ENCODE measurements at places on chromosomes 11 and 22. TPM values are rescaled to one million over a fixed set of nuclear protein-coding genes. Genes with fewer than 3 reads are reported as not detected.

- peaks cover 16% of the 10 kb centered on the region for H3K4me1 ChIP-seq
- H3K4me3 ChIP-seq, result no peak overlapping the region
- H3K36me3 ChIP-seq, result peaks cover 8% of the 10 kb centered on the region
- no peak for DNase-seq
Observed at GRCh38 chr11:72423840-72424239, 10.5 kb downstream of the CLPB start.

DNA sequence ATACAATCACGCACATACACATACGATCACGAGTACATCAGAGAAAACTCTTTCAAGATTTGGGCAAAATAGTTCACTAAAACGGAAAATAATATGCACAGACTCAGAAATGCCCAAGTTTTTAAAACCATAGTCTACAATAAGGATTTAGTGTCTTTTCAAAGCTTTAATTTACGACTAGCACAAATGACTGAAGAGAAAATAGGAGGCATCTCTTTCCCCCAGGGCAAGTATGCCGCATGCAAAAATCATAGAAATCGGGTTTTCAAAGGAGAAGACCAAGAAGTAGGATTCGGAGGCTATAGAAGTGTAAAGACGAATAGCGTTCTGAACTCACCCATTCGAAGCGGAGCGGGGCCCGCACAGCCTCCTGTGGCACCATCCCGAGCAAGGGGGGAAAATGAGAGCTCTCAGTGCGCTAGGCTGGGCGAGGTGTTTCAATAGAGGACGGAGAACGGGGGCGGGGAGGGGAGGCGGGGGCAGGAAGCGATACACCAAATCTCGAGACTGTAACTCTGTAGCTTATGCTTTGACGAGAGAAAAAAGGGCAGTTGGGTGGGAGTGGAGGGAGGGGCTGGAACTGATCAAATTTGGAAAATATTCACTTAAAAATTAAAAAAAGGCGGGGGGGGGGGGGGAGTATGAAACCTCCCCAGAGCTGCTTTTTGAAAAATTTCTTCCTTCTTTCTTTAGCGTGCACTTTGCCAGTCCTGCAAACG is 15.8 kb downstream of the BLID start:
- H3K27ac ChIP-seq, result no peak overlapping the region
- no peak overlapping the region for H3K4me3 ChIP-seq
- H3K36me3 ChIP-seq, result peaks cover 63% of the 10 kb centered on the region
- peaks cover 9% of the 10 kb centered on the region for H3K4me1 ChIP-seq
- peak; percentile 72 for DNase-seq
- H3K27me3 ChIP-seq, result peaks cover 36% of the 10 kb centered on the region

GRCh38 chr11:106133529-106133928 is 56.1 kb downstream of the AASDHPPT start:
- no peak overlapping the region for H3K4me3 ChIP-seq
- DNase-seq, result no peak
- no peaks in the 10 kb centered on the region for H3K4me1 ChIP-seq

GRCh38 chr11:15197696-15198095 is 83.0 kb downstream of the INSC start:
- no peak for DNase-seq
- no peaks in the 10 kb centered on the region for H3K36me3 ChIP-seq
- peaks cover 39% of the 10 kb centered on the region for H3K4me1 ChIP-seq

DNA sequence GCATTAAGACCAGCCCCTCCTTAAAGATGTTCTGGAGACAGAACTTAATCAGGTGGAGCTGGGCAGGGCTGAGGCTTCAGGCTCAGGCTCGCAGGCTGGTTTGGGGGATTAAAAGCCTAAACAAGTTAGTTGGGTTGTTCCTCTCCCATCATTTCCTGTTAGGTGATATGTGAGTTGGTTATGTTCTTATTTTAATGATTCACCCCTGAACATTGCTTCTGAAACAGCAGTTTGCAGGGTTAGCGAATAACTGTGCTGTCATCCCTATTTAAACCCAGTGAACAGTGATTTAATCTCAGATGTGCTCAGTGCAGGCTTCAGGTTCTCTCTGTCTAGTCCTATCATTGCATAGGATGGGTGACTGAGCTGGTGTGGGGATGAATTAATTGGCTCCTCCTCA is 47.4 kb upstream of the BIRC3 start:
- peaks cover 52% of the 10 kb centered on the region for H3K4me1 ChIP-seq
- peak; percentile 73 for DNase-seq
- H3K27ac ChIP-seq, result peak overlapping the region; percentile 56
- 0 out of 2 replicates have a peak, but pooled peaks cover 4% of the 10 kb centered on the region for H3K36me3 ChIP-seq
- H3K27me3 ChIP-seq, result no peaks in the 10 kb centered on the region
- peak overlapping the region; percentile 17 for H3K4me3 ChIP-seq

GRCh38 chr11:86240164-86240563 is 4.4 kb upstream of the EED start:
- no peaks in the 10 kb centered on the region for H3K27me3 ChIP-seq
- H3K27ac ChIP-seq, result no peak overlapping the region
- H3K4me1 ChIP-seq, result no peaks in the 10 kb centered on the region
- DNase-seq, result no peak

- H3K27ac ChIP-seq, result no peak overlapping the region
- H3K36me3 ChIP-seq, result no peaks in the 10 kb centered on the region
- DNase-seq, result no peak
- H3K4me1 ChIP-seq, result peaks cover 53% of the 10 kb centered on the region
- no peaks in the 10 kb centered on the region for H3K27me3 ChIP-seq
Observed at GRCh38 chr11:93942176-93942575, 79.0 kb upstream of the HEPHL1 start.

The MS4A6E gene
- not detected for total RNA-seq
